Fibroblast of skin of scalp (primary cell): ENCODE measurements at places on chromosomes 2 and 18.

GRCh38 chr2:144937910-144938709 lies 418.2 kb upstream of the ZEB2 start:
- peak; percentile 94 for DNase-seq

- DNase-seq = no peak
Observed at GRCh38 chr2:119282996-119283511, 59.4 kb downstream of the STEAP3 start.

- DNase-seq = no peak
Observed at GRCh38 chr2:21131861-21132260, 8.1 kb downstream of the TDRD15 start.

DNA sequence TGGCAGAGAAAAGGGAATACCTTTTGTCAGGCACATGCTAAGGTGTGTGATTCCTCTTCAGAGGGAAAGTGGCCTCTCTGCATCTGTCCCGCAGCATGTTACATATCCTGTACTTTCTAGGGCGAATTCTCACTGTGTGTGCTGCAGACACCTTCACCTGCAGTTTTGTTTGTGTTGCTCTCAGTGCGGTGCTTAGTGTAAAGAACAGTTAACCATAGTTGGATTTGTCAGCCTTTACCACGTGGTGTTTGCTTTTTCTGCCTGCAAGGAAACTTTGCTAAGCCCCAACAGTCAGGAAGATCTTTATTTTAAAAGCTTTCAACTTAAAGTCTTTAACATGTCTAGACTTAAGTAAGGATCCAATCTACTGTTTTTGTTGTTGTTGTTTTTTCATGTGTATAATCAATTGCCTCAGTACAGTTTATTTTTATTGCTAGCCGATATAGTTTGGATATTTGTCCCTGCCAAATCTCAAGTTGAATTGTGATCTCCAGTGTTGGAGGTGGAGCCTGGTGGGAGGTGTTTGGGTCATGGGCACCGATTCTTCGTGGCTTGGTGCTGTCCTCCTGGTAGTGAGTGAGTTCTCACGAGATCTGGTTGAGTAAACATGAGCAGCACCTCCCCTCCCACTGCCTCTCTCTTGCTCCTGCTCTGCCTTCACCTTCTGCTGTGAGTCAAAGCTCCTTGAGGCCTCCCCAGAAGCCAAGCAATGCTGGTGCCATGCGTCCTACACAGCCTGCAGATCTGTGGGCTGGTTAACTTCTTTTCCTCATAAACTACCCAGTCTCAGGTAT lies 90.6 kb downstream of the SNTG2 start:
- no peak for DNase-seq

GRCh38 chr2:106764614-106765013 lies 121.4 kb downstream of the ST6GAL2 start:
- DNase-seq = no peak

- DNase-seq = peak; percentile 64
Observed at GRCh38 chr2:207149249-207150213, 16.2 kb downstream of the KLF7 start.

DNA sequence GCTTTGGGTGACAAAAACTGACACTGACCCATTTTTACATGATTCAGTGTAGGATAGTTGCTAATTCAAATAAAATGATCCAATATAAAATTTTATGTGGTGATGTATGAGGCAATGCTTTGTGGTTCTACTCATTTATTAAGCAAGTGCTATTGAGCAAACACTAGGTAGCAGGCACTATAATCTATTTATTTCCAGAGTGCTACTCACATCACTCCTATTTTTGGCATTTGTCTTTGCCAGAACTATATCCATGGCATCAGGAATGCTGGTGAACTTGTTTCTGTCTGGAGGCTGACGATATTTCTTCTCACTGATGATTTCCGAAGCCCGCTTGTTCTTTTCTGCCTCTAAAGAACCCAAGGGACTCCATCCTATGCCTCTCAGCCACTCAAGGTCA lies 84.3 kb downstream of the NEB start:
- no peak for DNase-seq

GRCh38 chr2:94977826-94978225 lies 47.7 kb upstream of the MAL start:
- no peak for DNase-seq

DNA sequence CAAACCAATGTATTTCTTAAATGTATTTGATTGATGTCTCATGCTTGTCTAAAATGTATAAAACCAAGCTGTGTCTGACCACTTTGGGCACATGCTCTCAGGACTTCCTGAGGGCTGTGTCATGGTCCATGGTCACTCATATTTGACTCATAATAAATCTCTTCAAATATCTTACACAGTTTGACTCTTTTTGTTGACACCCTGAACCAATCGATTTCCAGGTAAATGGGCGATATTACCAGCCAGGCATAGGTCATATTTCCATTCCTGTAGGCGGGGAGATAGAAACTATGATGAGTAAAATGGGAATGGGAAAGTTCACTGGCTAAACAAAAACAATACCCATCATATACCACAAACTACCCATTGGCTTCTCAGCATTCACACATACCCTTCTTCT lies 9.3 kb upstream of the TRAPPC8 start:
- no peak for DNase-seq

- DNase-seq = no peak
Observed at GRCh38 chr18:35890323-35890722, 82.2 kb upstream of the RMP24 start.

DNA sequence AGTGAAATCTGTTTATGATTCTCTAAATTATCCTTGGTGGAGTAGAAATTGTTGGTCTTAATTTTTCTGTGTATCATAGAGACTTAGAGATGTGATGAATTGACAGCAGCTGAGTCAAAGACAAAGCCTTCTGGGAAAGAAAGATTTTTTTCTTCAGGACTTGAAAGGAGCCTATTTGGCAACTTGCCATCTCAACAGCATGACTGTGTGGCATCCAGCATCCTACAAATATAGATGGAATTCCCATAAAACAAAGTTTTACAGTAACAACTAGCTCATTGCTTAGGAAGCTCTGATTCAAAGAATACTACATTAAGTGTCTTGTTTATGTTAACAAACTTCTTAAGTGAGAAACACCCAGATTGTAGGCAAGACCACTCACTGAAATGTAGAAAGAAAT lies 79.2 kb upstream of the SETBP1 start:
- DNase-seq = peak; percentile 88

DNA sequence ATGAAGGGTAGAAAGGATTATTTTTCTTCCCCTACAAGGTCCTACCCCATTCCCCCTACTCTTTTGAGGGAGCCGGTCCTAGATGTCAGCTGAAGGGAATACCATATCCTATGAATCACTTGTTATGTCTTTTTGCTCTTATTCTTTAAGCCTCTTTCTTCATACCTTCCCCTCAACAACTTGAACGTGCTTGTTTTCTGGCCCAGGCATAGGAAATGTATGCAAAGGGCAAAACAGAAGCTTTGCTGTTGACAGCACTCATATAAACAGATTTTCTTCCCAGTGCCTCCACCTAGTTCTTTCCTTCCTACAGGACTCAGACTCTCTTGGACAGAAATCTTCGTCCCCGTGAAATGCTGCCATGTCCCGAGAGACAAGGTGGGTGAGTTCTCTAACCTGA lies 64.6 kb downstream of the TMEM17 start:
- DNase-seq = no peak

DNA sequence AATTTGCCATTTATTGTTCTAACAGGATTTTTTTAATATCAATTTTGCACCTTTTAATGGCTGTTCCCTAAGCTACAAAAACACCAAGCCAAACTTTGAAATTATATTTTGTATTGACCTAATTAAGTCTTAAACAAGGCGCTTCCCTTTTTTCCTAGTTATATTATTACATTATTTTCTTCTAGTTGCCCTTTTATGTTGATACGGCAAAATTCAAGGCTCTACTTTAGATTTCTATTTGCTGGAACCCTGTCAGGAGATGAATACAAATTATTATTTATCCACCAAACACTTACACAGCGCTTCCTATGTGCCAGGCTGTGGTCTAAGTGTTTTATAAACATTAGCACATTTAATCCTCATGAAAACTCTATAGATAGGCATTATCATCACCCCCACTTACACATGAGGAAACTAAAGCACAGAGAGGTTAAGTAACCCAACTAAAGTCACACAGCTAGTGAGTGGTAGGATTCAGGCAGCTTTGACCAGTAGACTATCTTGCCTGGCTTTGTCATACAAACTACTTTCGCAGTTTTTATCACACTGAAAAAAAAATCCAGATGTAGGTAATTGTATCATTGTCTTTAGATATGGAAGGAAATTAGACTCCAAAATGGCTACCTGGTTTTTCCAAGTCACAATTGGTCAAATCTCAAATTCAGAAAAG lies 456.5 kb downstream of the STK39 start:
- no peak for DNase-seq

DNA sequence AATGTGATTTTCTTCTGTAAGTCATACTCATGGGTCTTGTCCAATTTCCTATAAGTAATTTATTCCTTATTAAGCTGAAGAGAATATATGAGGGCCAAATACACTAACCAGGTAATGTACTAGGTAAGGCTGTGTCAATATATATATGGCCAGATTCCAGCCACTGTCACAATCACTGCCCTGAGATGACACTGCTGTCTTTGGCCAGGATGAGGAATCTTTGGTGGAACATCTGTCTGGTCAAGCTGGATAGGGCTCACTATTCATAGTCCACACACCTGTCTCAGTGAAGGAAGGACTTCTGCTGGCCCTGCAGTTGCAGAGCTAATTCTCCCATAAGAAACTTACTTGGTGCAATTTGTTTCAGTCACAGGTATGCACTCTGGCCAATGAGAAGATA lies 11.3 kb downstream of the MSTN start:
- no peak for DNase-seq

DNA sequence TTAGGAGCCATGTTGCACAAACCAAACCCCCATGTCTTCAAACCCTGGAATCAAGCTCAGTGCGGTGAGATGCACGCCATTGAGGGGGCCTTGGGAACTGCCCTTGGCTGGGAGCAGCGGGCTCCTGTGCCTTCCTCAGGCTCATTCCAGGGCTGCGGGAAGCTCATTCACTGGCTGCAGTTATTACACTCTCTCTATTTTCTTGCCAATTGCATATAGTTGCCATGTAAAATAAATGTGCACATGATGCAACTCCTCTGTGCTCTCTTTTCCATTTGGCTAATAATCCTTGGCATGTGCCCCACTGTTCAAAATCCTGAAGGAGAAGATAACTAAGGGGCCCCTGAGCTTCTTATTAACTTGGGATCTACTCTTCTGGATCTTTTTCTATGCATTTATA lies 74.7 kb downstream of the KCTD1 start:
- DNase-seq = no peak

GRCh38 chr18:3329872-3330271 lies 67.9 kb downstream of the MYL12B start:
- no peak for DNase-seq

DNA sequence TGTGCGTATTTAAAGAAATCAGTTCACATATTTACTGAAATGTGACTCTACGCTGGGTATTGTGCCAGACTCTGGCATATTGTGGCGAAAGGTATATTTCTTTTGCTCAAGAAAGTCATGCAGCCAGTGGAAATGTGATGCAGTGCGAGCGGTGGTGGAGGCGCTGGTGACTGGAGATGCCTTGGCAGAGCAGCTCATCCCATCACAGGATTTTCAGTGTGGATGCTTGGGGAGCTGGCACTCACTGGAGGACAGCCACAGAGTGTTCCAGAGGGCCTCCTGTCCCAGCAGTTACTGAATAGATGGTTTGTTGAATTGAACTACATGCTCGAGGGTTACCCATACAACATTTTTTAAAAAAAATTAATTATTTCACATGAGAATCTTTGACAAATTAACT lies 117.6 kb downstream of the ZNF407 start:
- no peak for DNase-seq

DNA sequence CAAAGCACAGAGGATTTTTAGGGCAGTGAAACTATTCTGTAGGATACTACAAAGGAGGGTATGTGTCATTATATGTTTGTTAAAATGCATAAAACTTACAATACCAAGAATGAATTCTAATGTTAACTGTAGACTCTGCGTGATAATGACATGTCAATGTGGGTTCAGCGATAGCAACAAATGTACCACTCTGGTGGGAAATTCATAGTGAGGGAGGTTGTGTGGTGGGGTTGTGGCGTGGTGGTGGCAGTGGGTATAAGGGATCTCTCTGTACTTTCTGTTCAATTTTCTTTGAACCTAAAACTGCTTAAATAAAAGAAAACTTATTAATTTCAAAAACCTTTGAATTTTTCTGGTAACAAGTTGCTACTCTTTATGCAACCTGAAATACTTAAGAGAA lies 99.3 kb upstream of the SLC38A11 start:
- no peak for DNase-seq

DNA sequence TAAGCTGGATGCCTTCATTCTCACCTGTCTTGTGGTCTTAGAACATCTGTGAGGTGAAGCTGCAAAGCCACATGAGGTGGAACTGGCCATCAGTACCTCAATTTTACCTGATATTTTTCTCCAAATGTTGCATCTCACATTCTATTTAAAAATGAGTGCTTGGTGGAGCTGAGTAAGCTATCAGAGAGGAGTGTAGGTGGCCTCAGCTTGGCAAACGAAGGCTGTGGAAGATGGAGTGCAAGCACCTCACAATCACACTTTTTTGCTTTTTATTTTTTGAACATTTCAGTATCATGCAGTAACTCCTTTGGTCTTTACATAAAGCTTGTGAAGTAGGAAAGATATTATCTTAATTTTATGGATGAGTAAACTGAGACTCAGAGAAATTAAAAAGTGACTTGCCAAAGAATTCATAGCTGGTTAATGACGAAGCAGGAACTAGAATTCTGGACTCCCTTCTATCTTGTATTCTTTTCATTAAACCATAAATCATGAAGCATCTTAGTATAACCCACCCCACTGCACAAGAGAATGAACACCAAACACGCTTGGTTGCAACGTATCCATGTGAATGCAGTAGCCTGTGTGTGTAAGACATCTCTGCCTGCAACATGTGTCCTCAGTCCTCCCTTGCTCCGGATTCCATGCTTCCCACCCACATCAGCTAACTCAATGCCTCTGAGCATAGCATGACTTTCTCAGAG lies 27.2 kb downstream of the C2orf49 start:
- DNase-seq = no peak

DNA sequence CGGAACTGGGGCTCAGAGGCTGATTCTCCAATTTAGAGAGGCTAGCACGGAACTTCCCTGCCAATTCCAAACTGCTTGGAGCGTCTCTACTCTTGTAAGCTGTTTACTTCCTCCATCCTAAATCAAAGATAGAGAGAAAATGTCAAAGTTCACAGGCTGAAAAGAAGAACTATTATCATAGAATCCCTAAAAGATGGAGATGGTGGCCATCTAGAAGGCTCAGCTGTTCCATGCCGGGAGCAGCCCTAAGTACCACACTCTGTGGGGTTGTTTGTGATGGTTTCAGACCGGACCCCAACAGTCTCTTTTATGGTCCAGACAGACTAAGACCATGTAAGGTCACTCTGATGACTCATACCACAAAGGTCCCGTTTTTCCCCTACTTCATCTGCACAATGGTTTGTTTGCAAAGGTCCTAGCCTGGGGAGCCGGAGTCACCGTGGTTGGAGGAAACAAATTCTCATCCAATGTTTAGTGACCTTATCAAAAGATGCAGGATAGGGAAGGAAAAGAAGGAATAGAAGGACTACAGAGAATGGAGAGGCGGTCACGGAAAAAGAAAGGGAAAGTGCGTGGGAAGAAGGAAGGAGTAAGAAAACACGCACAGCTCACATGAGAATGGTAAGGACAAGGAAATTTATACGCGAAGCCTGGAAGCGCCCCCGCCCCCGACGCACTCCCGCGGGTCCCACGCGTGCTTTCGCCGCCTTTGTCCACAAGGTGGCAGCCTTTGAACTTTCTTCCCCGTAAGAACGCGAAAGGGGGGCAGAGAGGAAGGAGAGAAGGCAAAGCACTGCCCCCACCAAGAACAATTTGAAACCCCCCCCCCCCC lies 453 bp upstream of the ANTXR1 start:
- DNase-seq = peak; percentile 79
